NCI-H2171 treated with DMSO at 0.1 percent for 48 hours (cell line): ENCODE measurements at places on chromosomes 12 and 14.

GRCh38 chr14:87615822-87616679, 376.9 kb downstream of the GALC start:
- DNase-seq: peak; percentile 82

- DNase-seq: no peak
These were observed 48.8 kb upstream of the SLCO1C1 start for GRCh38 chr12:20646239-20646827.

DNA sequence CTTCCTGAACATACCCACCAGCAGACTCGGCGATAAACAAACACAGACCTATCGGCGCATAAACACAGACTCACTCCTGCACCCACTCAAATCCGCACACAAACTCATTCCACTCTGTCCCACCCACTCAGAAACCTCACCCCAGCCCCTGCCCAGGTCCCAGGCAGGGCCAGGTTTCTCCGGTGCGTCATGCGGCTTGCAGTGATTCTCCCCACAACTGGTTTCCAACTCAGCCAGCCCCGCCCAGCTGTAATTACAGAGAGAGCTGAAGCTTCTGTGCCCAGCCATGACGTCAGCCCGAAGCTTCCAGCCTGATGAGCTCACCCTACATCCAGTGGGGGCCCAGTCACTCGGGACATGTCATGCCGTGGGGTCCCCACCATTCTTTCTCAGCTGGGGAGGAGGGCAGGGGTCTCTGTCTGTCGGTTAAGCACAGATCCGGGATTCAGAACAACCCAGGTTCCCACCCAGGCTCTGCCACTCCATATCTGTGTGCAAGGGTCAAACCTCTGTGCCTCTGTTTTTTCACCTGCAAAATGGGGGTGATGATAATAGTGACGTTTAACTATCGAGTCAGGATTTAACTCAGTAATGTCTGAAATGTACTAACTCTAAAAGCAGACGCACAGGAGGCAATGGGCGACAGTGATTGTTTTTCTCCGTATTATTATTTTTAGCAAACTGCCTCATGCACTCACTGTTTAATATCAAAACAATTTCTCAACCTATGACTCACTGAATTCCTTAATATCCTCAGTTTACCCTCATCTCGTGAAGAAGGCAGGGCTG, 2.3 kb upstream of the HSPB8 start:
- DNase-seq: peak; percentile 49

GRCh38 chr14:83058068-83058467, 1524.4 kb upstream of the SEL1L start:
- DNase-seq: no peak

DNA sequence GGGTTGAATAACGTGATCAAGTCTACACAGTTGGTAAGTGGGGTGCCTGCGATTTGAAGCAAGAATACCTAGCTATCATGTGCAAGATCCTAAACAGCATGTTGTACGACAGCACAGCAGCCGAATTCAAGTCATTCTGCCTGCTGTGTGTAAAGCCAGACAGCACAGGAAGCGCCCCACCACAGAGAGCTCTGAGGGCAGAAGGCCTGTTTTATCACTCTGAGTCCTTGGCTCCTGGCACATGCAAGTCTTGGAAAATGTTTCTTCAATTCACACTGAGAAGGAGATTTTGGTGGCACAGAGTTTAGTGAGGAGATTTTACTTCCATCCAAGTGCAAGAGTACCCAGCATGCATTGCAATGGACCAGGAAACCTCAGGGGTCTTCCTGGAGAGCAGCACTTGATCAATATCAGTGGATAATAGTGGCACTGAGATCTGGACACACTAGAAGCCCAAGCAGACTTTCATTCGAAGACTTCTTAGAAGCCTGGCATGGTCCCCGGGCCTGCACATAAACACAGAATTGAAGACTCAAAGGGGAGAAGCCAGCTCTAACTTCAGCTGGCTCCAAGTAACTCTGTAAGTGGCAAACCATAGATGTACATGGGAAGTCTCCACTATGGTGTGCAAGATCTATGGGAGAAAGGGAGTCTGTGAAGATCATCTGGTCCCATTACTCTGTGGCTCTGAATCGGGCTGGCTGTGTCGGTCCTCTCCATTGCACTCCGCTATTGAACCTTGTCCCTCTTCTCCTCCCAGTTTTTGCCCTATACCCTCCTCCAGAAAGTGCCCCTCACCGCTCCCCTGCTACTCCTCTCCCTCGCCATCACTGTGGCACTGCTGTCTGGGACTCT, 1.5 kb upstream of the KRT1 start:
- no peak for DNase-seq

- no peak for DNase-seq
These were observed 7.7 kb upstream of the HEATR5A start for GRCh38 chr14:31428011-31428410.

- DNase-seq: no peak
These were observed 207.2 kb downstream of the SLC5A8 start for GRCh38 chr12:101002696-101003419.

GRCh38 chr14:63134801-63135200, 69.4 kb upstream of the RHOJ start:
- peak; percentile 81 for DNase-seq

DNA sequence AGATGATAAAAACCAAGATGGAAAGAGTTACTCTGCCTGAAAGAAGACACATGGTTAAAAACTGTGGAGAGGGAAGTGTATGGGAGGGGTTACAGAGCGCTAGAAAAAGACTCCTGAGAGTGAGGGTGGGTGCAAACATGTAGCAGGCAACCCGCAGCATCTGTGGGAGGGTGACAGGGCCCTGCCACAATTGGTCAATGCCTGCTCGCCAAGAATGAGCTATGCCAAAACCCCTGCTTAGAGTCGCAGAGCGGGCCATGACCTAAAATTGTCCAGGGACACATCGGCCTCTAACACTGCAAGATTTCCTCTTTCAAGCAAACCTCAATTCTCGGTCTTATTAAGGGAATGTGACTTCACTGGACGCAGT, 700 bp downstream of the PRKAG1 start:
- peak; percentile 24 for DNase-seq

DNA sequence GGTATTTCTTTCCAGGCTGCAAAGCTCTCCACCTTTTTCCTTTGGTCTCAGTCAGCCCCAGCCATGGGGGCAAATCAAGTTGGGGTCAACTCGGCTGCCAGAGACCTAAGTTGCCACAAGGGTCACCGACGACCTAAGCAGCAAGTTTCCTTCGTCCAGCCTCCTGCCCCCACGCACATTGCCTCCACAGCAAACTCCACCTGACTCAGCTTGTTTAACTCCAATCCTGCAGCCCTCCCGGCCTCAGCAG, 767 bp upstream of the KCNMB4 start:
- DNase-seq: no peak

DNA sequence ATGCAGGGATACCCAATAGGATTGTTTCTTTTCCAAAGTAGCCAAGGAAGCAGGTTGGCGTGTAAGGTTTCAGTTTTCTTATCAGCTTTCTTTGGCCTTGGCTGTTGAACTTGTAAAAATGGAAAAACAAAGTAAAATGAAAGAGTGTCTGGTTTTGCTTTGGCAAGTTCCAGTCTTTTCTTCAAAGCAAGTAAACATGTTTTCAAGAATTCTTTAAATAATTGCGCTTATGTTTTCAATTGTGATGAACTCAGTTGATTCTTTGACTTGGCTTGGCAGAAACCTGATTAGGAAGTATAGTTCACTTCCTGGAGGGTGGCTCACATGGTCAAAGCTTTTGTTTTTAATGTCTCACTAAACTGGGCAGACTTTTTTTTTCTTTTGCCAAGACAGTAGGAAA, 112.2 kb upstream of the USP44 start:
- no peak for DNase-seq
